ENCODE measurements at places on chromosomes 5 and 9.
A peak's percentile ranks its signal among the peaks of the same experiment; 100 is the strongest.

DNA sequence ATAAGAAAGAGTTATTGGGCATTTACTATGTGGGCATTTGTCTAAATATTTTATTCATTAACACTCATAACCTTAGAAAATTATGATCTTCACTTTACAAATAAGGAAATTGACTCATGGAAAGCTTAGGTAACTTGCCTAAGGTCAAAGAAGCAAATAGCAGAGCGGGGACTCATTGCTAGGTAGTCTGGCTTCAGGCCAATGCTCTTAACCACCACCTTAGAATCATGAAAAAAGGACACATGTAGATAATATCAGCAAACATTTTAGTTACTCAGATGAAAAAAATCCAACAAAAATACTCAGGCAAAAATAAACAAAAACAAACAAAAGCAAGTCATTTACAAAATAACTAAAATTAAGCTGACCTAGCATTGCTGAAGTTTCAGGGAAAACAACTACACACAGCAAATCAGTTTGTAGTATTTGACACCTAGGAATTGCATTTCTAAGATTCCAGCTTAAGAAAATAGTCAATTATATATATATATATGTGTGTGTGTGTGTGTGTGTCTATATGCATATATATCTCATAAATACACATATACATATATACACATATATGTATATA is 166.0 kb downstream of the HMHB1 start:
- DNase-seq, result no peak

DNA sequence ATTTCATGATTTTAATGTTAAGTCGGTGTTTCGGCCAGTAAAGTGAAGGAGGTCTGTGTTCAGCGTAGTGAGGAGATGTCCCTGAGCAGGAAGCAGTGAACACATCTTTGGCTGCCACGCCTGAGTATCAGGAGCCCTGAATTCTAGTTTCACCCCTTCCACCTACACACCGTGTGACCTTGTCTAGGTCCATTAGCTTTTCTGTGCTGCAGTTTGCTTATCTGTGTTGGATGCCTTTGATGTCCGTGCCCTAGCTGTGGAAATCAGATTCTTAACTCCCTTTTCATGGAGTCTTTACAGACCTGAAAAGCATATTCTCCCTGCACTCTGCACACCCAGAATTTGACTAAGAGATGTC is 601 bp downstream of the FBXO38 start:
- DNase-seq, result no peak

- no peak for DNase-seq
Measured at GRCh38 chr5:43639566-43639965, 36.6 kb downstream of the NNT start.

DNA sequence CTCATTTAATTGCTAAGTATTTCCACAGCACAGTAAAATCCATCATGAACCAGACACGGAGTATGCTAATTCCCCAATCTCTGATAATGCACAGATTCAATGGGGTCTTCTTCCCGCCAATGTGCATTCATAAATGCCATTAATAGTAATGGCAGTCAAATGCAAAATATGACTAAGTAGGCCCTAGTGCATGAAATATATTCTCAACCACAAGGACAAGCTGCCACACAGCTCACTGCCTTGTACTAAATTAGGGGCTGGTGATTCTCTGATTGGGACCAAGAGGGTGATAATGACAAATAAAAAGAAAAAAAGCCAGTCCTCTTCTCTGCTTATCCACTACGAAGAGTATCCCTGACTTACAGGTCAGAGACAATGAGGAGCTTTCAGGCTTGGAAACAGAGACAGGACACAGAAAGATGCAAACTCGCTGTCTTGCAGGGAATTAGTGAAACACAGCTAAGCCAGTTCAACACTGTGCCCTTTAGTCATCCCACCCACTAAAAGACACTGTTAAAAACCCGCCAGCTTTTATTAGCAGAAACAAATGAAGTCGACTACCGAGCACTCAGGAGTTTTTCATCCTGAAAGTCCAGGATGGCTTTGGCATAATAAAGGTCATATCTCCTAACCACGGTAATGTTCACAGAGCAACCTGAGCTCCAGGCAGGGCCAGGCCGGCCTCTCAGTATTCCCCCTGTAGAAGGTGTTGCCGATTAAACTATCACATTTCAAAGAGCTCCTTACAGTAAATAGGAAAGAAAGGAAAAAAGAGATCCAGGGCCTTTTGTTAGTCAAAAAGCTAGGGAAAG is 148.1 kb downstream of the EBF1 start:
- no peak for DNase-seq

DNA sequence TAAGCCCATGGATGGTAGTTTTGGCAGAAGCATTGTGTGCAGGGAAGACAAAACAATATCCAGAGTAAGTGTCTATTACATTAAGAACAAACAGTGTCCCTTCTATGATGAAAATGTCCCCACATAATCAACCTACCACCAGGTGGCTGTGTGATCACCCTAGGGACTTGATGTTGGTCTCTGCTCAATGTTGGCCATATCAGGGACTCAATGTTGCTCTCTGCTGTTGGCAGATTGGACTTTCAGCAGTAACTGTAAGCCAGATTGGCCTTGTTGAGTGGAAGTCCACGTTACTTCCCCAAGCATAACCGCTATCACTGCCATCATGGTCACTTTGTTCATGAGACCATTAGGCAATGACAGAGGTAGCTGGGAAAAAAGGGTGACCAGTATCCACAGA is 52.8 kb upstream of the PRSS3 start:
- DNase-seq, result no peak

GRCh38 chr5:174581479-174581878 is 142.9 kb upstream of the MSX2 start:
- no peak for DNase-seq

DNA sequence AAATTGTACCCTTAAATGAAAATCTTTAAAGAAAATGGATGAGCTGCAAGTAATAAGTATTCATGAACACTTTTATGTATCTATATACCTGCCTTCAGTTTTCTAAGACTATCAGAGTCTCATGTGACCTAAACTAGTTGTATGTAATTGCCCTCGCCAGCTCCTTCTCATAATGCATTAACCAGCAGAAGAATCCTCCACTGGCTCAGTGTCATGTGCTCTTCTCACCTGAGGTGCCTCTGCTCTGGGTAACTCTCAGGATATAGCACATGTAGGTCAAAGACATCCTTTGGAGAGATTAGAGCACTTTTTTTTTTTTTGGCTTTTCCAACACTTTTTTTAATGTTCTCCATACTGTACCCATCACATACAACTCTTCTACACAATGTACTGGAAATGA is 183.7 kb upstream of the GNA14 start:
- DNase-seq, result no peak

- DNase-seq, result no peak
Measured at GRCh38 chr5:108884736-108885135, 137.0 kb downstream of the FER start.

GRCh38 chr9:37512437-37512836 is 26.7 kb downstream of the POLR1E start:
- DNase-seq, result peak; percentile 67

DNA sequence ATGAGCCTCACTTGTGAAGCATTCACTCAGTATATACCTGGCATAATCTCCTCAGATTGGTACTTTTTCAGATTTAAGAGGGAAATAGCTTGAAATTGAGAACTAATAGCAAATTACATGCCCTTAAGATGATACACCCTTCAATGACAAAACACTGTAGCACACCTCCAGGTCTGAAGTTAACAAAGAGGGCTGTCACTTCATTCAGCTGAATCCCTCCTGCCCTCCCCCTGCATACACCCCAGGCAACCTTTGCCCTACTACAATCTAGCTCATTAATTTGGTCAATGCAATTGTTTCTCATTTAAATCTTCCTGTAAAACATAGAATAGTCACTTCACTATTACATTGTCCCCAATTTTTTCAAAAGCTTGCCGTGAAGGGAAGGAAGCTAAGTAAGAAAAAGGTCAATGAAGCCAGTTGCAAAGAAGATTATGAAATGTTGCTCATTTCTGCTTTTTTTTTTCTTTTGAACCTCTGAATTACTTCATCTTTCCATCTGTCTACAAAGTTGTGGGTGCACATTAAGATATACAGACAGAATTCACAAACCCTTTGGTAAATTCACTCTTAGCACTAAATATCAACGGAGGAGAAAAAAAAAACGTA is 294.8 kb upstream of the PTGER4 start:
- no peak for DNase-seq

GRCh38 chr9:121663591-121663990 is 12.2 kb downstream of the DAB2IP start:
- DNase-seq, result no peak

DNA sequence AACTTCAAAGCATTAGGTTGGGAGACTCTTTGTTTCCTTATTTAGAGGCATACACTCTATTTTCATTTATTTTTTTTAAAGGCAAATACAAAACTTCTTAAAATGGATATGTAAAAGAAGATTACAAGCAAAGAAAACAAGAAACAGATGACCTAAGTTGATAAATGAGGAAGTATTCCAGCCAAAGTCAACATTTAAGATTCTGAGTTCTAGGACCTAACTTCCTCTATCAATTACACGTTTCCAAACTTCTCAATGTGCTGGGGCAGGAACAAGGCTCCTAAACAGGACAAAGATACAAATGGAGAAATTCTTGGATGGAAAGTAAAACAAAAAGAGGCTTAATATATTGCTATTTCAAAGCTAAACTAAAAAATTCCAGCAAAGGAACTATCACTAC is 89.5 kb downstream of the TLE1 start:
- DNase-seq, result no peak

DNA sequence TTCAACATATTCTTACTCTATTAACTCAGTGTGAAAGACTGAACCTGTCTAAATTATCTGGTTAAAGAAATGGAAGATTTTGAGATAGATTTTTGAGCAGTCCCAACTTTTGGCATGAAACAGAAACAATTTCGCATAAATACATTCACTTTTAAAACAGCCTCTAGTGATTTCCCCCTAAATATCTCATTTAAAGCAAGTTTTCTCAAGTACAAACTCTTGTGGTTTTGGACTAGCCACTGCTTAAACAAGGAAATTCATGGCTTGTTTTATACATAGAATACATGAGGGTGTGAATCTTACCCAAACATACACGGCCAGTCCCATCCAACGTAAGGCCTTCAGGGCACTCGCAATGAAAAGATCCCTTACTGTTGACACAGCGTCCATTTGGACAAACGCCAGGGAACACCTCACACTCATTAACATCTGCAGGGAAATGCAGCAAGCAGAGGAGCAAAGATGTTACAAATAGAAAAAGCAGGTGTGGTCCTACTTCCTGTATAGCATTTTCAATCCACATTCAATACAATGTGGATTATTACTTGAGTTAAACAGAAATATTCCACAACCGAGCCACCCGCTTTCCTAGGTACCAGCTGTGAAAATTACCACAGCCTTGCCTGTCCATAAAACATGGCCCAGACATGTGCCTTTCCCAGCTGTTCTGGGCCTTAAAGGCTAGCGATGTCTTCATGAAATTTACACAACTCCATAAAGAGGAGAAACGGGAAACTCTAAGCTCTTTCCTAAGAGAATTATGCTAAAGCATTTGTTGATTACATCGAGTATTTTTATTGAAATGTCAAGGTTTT is 188.8 kb downstream of the FBN2 start:
- no peak for DNase-seq

GRCh38 chr5:138645778-138646575 is 70.8 kb upstream of the HSPA9 start:
- no peak for DNase-seq

DNA sequence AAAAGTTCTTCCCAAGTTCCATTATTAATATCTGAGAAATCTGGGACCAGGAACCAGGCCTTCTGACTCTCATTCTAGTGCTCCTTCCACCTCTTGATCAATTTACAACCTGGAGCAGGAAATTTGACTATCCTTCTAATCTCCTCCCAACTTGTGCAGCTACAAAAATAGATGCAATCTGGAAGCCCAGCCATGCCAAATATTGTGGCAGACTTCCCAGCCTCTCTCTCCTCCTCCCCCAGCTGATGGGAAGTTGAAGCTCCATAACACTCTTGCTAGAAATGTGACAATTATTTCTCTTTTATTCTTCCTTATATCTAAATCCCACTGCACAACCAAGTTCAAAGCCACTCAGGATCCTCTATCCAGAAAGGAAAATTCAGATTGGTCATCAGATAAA is 252.1 kb downstream of the SEC61B start:
- DNase-seq, result no peak

GRCh38 chr5:87867281-87867680 is 401.4 kb downstream of the TMEM161B start:
- no peak for DNase-seq

DNA sequence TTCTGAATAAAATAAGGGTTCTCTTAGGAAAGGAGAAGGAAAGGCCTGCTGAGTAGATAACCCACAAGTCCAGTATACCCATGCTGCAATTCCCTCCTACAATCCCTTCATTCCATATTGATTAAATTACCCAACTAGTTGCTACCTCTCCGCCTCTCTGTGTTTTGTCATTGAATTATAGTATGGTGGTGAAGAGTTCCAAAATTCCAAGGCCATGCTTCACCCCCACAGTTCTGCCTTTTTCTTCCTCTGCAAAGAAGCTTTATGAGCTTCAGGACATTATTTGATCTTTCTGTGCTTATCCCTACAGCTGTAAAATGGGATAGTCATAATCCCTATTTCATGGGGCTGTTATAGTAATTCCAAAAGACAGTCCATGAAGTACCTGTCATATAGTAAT is 215.6 kb downstream of the ACTL7B start:
- DNase-seq, result no peak

- no peak for DNase-seq
Measured at GRCh38 chr9:107177243-107177839, 105.7 kb upstream of the RAD23B start.

DNA sequence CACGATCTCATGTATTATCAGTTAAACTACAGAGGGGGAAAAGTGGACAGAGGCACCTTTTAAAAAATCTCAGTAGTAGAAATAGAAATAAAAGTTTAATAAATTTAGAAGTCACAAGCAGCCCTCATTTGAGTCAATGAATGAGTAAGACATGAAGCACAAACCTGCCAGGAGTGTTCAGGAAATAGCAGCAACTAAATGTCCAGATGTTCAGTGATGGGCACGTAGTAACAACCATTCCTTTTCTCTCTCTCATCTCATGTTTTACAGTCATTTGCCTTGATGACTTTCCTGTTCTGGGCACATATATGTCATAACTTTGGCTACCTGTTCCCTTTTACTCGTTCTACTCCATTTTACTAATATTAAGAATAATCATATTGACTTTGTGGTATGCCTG is 17.7 kb downstream of the ISOC1 start:
- DNase-seq, result no peak

DNA sequence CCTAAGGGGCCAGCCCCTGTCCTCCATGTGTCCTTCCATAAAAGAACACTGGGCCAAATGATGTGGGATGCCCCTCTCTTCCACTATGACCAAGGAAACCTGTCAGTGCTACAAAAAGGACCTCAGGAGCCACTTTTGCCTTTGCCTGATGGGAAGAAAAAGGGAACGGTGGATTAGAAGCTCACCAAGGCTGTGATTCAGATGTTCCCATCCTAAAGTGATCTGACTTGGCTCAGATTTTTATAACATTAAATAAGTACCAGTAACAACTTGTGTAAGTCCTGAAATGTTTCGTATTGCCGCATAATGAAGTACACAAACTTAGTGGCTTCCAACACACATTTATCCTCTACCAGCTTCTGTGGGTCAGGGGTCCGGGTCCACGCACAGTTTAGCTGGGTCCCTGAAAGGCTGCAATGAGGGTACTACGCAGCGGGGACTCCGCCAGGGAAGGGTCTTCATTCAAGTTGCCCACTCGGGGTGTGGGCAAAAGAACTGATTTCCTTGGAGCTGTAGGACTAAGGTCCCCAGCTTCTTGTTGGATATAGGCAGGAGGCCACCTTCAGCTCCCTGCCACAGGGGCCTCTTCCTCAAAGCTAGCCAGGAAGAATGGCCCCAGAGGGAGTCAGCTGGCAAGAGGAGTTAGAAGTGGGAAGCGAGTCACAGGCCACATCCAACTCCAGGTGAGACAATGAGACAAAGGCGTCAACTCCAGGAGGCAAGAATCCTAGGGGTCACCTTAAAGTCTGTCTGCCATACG is 60.4 kb downstream of the RAPGEF1 start:
- DNase-seq, result no peak
